ENCODE measurements at places on chromosomes 12 and 14. TPM values are rescaled to one million over a fixed set of nuclear protein-coding genes. Genes with fewer than 3 reads are reported as not detected.

DNA sequence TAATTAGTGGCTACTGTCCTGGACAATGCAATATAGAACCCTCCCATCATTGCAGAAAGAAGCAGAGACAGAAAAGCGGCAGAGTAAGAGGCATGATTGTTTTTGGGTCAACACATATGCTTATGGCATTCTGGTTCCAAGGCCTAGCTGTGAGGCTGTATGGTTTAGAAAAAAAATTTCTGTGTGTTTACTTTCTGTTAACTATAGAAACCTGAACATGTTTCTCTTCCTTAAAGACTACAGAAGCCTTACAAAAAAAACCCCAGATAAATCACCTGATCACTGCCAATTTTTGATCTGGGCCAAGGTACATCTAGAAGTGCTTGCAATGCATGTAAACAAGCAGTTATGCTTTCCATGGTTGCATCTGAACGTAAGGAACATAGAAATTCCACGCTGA lies 100.0 kb upstream of the HECTD1 start:
- no peak overlapping the region for H3K27ac ChIP-seq
- DNase-seq, result no peak
- H3K4me3 ChIP-seq, result no peak overlapping the region
- no peaks in the 10 kb centered on the region for H3K27me3 ChIP-seq

DNA sequence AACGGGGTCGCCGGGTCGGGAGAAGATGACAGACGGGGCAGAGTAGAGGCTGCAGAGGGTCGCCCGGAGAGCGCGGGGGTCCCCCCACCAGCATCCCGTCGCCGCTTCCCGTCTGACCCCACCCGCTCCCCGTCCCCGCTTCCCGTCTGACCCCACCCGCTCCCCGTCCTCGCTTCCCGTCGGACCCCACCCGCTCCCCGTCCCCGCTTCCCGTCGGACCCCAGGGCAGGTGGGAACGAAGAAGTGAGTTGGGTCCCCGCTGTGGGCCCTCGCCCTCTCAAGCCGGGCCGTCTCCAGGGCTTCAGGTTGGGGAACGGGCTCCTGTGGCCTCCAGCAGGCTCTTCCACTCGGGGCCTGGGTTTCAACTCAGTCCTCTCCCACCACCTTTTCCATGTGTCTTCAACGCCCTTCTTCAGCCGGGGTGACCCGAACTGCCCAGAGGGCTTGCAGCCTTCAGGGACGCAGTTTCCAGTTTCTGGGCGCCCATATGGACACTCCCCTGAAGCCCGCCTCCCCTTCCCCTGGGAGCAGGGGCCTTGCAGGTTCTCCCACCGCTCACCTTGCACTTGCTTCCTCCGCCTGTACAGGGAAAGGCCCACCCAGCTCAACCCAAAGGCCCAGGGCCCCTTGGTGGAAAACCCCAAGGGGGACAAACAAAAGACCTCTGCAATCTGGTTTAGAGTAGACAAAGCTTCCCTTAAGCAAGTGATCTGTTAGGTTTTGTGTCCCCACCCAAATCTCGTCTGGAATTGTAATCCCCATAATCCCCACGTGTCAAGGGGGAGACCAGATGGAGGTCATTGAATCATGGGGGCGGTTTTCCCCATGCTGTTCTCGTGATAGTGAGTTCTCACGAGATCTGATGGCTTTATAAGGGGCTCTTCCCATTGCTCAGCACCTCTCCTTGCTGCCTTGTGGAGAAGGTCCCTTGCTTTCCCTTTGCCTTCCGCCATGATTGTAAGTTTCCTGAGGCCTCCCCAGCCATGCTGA lies 66.5 kb downstream of the TNFAIP2 start:
- peaks cover 45% of the 10 kb centered on the region for H3K27me3 ChIP-seq
- H3K4me1 ChIP-seq, result peaks cover 6% of the 10 kb centered on the region
- DNase-seq, result no peak

DNA sequence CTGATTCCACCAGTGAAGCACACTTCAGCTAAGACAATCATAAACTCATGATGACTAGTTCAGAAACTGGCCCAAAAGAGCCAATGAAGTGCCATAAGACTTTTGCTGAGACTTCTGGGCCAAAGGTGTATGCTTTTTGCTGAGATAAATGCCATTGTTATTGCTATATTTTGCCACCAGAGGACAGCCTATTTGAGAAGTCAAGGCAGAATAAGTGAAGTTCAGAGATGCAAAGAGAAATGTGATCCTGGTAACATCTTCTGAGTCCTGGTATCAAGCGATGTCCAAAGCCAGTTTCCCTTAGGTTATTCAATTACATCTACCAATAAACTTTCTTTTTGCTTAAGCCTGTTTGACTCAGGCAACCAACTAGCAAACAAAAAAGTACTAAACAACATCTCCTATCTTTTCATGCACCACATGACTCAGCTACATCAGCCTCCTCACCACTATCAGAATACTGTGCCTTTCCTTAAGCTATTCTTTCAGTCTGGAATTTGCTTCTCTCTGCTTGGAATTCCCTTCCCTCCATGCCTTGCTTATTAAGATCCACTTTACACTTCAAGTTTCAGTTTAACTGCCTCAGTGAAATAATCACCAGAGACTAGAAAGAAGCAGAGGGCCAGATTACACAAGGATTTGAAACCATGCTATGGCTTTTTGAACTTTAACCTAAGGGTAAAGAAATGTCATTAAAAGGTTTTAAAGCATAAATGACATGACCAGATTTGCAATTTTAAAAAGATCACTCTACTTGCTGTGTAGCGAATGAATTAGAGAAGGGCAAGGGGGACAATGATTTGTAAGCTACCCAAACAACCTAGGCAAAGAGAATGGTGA lies 14.0 kb downstream of the CRY1 start:
- H3K27ac ChIP-seq, result no peak overlapping the region
- no peak overlapping the region for H3K4me3 ChIP-seq
- no peak for DNase-seq
- H3K36me3 ChIP-seq, result peaks cover 5% of the 10 kb centered on the region
- no peaks in the 10 kb centered on the region for H3K4me1 ChIP-seq
- H3K27me3 ChIP-seq, result no peaks in the 10 kb centered on the region

DNA sequence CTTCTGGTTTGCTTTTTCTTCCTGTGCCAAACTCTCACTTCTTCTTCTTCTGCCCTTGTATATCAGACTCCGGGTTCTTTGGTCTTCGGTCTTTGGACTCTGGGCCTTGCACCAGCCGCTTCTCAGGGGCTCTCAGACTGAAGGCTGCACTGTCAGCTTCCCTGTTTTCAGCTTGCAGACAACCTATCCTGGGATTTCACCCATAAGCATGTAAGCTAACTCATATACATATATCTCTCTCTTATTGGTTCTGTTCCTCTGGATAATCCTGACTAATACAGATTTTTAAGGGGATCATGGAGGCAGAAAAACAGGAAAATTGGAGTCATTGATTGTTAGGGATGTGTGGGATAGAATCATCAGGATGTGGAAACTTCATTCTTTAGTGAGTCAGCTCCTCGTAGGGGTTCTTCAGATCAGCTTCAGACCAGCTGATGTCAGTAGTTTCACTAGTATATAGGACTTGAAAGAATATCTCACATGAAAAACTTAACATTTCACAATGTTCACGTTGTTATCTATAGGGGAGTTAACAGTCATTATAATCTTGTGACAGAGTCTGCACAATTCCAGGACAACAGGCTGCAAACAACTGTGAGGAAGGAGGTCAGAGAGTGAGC lies 102.9 kb downstream of the RASSF9 start:
- H3K4me3 ChIP-seq, result no peak overlapping the region
- H3K27me3 ChIP-seq, result no peaks in the 10 kb centered on the region
- H3K27ac ChIP-seq, result no peak overlapping the region
- DNase-seq, result no peak
- no peaks in the 10 kb centered on the region for H3K4me1 ChIP-seq
- no peaks in the 10 kb centered on the region for H3K36me3 ChIP-seq

- H3K4me1 ChIP-seq, result no peaks in the 10 kb centered on the region
- H3K27me3 ChIP-seq, result no peaks in the 10 kb centered on the region
- H3K4me3 ChIP-seq, result no peak overlapping the region
- H3K36me3 ChIP-seq, result no peaks in the 10 kb centered on the region
- H3K27ac ChIP-seq, result no peak overlapping the region
Measured at GRCh38 chr12:61365001-61365400, 895.2 kb upstream of the USP15 start.

DNA sequence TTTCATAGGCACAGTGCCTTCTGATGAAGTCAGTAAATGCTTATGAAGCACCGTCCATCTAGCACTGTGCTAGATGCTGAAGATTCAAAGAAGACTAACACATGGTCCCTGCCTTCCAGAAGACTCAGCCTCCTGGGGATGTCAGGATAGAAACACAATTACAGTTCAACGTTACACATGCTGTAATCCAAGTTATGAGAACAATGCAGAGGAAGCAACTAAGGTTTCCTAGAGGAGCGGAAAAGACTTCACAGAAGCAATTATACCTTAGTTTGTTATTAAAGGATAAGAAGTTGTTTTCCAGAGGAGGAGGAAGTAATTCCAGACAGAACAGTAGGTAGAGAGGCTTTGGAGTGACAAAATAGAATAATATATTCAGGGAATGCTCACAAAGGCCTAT lies 66.9 kb upstream of the FGD4 start:
- H3K36me3 ChIP-seq, result no peaks in the 10 kb centered on the region
- H3K27ac ChIP-seq, result no peak overlapping the region
- no peaks in the 10 kb centered on the region for H3K27me3 ChIP-seq
- H3K4me1 ChIP-seq, result peaks cover 8% of the 10 kb centered on the region
- DNase-seq, result no peak

- H3K27me3 ChIP-seq, result no peaks in the 10 kb centered on the region
- no peak for DNase-seq
Measured at GRCh38 chr12:65534238-65534841, 255.9 kb downstream of the MSRB3 start.

- H3K36me3 ChIP-seq, result peaks cover 21% of the 10 kb centered on the region
- peaks cover 45% of the 10 kb centered on the region for H3K4me1 ChIP-seq
- H3K27ac ChIP-seq, result no peak overlapping the region
- H3K27me3 ChIP-seq, result no peaks in the 10 kb centered on the region
- no peak overlapping the region for H3K4me3 ChIP-seq
Measured at GRCh38 chr12:108640802-108641445, 7.2 kb upstream of the SELPLG start.

GRCh38 chr12:121334513-121335343 lies 17.5 kb downstream of the ANAPC5 start:
- no peak overlapping the region for H3K4me3 ChIP-seq
- H3K27me3 ChIP-seq, result no peaks in the 10 kb centered on the region
- no peak for DNase-seq
- peaks cover 6% of the 10 kb centered on the region for H3K4me1 ChIP-seq

Gene DLST
- total RNA-seq, result 106 TPM

Gene NID2
- 0.15 TPM for total RNA-seq

All from activated CD4-positive, alpha-beta memory T cell treated with anti-CD3 and anti-CD28 coated beads, Interleukin-2, amount 10 ng/mL, durations not matched to agents 7 days and 5 days (primary cell).